ENCODE measurements at places on chromosomes 4 and X. TPM values are rescaled to one million over a fixed set of nuclear protein-coding genes. Genes with fewer than 3 reads are reported as not detected.

DNA sequence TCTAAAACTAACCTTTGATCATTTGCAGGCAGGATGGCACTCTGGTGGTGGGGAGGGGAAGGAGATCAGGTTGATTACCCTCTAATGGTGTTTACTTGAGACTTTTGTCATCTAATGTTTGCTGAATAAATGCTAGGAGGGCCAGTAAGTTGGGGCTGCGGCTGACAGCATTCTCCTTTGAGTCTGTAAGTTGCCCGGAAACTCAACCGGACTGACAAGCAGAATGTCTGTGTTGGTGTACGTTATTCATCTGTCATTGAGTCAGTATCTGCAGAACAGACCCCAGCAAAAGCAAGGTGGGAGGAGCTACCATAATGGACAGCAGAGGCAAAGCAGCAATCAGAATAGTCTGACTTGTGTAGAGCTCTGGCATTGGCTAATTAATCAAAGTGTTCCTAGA is 1210.6 kb upstream of the PABPC4L start:
- no peak for DNase-seq

DNA sequence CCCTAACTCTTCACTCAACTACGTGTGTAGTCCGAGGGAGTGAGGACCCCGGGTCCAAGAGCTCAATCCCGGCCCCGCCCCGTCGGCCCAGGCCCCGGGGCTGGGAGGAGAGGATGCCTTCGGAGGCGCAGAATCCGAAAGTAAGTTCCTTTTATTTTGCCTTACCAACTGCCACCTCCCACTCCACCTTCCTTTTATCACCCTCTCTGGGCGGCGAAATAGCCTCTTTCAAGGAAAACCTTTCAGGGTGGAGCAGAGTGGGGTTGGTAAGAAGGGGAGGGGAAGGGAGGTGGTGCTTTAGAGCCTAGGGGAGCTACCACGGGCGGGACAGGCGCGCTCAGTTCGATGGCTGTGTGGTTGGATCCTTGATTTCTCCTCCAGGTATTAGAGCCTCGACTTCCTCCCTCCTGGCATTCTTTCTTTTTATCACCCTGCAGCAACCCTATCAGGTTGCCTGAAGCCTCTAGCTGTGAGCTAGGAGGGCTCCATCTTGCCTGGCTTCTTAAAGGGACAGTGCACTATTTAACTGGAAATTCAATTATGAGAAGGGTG is 191.2 kb downstream of the RRAGB start:
- peak; percentile 9 for DNase-seq

GRCh38 chr4:7877176-7877575 is 62.5 kb downstream of the AFAP1 start:
- DNase-seq: no peak

- DNase-seq: no peak
Observed at GRCh38 chr4:36740796-36741310, 459.4 kb downstream of the DTHD1 start.

- no peak for DNase-seq
Observed at GRCh38 chr4:169998981-169999380, 27.2 kb downstream of the MFAP3L start.

The OTUD4 gene
- total RNA-seq: 71.7 TPM

DNA sequence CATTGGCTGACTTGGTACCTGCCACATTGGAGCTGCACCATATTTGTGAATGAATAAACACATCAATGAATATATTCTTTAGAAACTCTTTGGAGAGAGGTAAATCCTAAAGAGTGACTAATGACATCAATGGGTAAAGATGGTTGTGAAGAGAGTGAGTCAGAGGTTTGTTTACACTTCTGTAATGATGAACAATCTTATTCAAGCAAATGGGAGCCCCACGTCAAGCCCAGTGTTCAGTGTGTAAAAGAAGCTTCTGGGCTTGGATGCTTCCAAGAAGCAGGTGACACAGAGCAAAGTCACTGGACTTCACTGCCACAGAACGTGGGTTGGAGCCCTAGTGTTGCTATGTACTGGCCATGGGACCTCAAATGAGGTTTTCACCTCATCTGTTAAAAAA is 319.0 kb downstream of the STK32B start:
- no peak for DNase-seq

- DNase-seq: no peak
Observed at GRCh38 chrX:133999031-133999705, 13.8 kb upstream of the GPC3 start.

DNA sequence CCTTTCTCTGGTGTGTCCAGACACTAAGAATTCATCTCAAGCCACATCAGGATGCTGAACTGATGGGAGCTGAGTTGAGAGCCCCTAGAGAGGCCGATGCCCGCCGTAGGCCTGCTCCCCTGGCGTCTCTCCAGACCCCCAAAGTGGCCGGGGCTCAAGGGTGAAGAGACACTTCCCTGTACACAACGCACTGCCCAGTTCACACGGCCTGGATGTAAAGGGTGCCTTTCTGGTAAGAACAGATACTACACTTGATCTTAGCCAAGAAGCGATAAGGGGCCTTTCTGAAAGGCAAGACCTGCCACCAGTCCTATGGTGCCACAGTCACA is 5.1 kb upstream of the TREX2 start:
- DNase-seq: no peak

The CENPVL2 gene
- not detected for total RNA-seq

The GABRB1 gene
- total RNA-seq: not detected

All from activated T-helper 2 cell treated with anti-CD3 and anti-CD28 coated beads, Interferon-gamma antibody, Interleukin-2, Interleukin-4, amounts not matched to agents 10 μg/mL and 5 μg/mL and 100 μg/mL, durations not matched to agents 14 hours and 24 hours and 36 hours (primary cell).